EL (cell line): ENCODE measurements at places on chromosomes 3 and 15.

DNA sequence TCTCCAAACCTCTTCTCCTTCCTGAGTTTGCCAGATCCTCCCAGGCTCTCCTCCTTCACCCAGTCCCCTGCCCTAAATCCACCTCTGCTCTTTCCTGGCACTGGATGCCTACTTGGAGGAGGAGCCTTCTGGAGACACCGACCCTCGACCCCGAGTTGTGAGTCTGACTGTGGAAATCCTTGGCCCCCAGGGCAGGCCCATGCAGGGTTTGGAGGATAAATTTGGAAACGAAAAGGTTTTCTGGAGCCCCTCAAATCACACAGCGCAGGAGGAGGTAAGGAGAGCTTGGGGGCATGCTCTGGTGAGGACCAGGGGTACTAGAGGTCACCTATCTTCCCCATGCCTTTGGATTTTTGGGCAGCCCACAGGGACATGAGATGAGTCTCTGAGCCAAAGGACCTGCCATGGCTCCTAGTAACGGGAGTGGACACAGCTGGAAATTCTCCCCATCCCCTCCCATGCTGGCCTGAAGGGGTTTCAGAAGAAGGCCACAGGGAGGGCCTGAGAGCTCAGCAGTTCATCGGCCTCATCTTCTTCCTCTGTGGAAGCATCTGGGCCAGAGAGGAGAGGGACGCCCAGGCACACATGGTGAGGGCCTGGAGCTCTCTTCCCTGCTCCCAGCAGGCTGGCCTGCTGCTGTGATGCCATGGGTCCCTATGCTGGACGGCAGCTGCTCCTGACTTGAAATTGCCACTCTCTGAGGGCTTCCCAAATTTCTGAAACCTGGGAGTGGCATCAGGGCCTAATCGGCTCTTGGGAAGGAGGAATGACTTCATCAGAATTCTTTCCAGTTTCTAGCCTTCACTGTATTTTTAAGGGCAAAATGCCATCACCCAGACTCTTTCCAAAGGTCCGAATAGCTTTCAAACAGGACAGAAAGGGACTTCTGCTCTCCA lies 68.6 kb upstream of the ITGA11 start:
- DNase-seq, result no peak

- DNase-seq, result no peak
Observed at GRCh38 chr15:61158504-61159407, 70.3 kb downstream of the RORA start.

DNA sequence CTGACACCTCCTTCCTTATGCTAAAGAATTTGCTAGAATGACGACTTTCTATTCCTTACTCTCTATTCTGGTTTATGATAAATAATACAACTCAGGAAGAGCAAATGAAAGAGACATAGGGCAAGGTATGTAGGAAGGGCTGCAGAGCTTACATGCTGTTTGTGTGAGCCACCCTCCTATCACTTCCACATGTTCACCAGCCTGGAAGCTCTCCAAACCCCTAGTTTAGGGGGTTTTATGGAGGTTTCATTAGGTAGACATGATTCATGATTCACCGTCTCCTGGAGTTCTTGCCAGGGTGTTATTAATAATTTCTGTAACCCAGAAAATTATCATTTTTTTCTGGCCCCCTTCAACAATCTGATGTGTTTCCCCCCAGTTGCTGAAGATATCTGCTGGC lies 172.1 kb upstream of the COL8A1 start:
- DNase-seq, result peak; percentile 9

DNA sequence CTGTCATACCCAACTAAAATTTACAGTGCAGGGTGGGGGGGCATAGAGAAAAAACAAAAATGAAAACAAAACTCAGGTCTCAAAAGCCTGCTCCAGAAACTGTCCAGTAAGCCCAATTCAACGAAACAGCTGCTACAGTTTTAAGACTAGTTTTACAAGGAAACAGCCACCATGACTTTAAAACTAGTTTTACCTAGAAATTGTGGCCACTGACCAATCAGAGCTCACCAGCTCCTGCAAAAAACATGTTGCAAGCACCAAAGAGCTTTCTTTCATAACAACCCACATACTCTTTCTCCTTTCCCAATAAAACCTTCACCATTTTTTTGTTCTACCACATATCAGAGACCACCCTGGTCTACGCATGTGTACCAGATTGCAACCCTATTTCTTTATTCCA lies 7.3 kb upstream of the CFAP91 start:
- DNase-seq, result peak; percentile 25

GRCh38 chr3:190070622-190071347 lies 49.9 kb downstream of the P3H2 start:
- DNase-seq, result peak; percentile 39

- DNase-seq, result no peak
Observed at GRCh38 chr3:145959457-145960088, 201.4 kb downstream of the PLOD2 start.

- DNase-seq, result no peak
Observed at GRCh38 chr3:133722935-133723334, 23.3 kb upstream of the TF start.

DNA sequence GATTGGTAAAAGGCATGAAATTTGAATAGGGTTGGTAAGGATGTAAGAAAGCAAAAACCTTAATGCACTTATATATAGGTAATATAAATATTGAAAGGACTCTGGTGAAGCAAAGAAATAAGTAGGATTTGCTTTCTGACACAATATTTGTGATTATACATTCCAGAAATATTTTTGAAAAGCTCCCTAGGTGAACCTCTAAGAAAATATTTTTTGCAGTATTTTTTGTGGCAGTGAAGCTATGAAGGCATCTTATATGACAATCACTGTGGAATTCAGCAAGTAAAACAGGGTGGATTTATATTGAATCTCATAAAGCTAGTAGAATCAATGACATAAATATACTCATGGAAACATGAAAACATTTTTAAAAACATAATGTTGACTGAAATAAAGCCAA lies 119.6 kb upstream of the EPHA3 start:
- DNase-seq, result peak; percentile 31

DNA sequence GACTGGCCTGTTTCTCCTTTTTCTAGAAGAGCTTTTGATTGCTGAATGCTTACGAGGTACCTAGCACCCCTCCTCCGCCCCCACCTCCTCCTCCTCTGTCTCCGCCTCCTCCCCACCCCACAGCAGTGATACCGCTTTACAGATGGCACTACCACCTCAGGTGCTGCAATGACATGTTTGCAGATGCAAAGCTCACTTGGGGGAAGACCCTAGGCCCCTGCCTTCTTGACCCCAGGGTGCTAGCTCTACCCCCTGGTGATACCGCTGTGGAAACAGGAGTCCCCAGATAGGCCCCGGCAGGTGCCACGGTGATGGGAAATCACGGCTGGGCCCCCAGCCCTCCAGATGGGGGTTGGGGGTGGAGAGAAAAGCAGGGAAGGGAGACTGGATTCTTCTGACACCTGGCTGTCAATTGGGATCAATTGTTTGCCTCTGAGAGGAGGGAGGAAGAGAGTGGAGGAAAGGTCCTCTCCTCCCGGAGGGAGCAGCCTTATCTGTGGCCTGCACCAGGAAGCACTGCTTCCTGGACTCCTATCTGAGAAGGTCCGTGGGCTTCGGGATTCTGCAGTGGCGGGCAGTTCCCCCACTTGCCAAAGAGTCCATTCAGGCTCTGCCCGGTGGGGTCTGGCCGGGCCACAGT lies 37.6 kb downstream of the DNASE1L3 start:
- no peak for DNase-seq

GRCh38 chr15:68211656-68212320 lies 6.7 kb upstream of the CALML4 start:
- no peak for DNase-seq

DNA sequence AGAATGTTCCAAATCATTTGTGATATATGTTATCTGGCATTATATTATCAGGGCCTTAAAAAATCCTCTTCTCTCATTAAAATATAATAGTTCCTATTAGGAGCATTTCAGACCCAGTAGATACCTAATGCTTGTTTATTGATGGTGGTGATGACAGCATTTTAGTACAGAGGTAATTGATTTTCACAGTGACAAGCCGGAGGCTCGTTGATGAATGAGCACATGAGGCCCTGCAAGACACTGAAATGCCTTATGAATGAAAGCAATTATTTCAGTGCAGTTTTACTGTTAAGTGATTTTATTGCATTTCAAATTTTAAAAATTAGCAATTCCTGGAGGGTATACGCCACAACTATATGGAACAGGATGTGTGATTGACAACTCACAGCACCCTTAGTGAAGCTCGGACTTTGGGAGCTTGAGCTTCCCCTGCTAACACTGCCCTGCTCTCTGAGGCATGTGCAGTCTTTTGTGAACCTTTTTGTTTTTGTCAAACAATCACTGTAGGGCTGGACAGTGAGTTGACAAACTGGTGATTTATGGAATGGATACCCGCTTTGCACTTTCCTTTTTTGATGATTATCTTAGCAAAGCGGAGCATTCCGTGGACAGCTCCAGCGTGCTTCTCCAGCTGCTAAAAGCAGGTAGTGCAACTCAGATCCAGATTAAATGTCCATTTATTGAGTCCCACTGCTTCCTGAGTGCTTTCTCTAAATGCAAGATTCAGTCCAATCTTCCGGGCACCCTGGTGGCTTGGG lies 187.0 kb upstream of the ATP10A start:
- DNase-seq, result no peak

DNA sequence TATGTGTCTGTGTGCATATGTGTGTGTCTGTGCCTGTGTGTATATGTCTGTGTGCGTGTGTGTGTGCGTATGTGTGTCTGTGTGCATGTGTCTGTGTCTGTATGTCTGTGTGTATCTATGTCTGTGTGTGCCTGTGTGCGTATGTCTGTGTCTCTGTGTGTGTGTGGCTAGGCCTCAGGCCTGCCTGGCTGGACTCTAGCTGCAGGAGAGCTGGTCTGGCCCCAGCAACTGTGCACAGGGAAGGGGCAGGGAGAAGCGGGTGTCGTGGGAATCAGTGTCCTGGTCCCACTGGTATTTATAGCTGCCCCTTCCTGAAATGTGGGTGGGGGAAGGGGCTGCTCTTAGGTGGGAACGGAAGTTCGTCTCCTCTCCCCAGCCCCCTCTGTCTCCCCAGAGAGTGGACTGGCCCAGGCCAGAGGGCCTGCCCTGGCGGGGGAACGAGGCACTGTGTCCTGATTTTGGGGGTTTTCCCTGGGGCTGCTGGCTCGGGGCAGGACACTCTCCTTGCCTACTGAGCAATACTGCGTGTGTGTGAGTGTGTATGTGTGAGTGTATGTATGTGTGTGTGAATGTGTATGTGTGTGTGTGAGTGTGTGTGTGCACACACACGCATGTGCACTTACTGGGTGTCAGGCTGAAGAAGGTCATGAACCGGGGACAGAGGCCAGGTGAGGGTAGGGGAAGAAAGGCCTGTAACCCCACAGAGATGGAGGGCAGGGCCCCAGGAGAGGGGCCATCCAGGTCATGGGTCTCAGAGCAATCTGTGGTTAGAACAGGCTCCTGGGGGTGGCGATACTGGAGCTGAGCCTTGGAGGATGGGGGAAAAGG lies 6.6 kb downstream of the CSPG4 start:
- DNase-seq, result no peak

DNA sequence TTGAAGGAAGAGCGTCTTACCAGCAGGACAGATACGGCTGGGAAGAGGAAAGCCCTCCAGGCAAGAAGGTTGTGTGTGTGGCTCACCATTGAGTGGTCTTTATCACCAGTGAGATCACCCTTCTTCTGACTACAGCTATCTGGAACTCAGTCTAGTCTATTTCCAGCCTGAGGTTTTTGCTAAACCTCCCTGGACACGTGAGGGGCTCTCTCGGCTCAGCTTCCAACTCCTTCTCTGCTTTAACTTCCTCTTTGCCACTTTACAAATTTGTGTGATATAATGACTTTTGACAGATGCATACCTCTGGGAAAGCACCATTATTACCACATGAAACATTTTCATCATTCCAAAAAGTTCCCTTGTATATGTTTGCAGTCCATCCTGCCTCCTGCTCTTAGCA lies 15.3 kb upstream of the ROPN1 start:
- DNase-seq, result peak; percentile 89

GRCh38 chr3:133455960-133456359 lies 56.1 kb downstream of the BFSP2 start:
- no peak for DNase-seq

- no peak for DNase-seq
Observed at GRCh38 chr3:45985532-45986302, 9.9 kb downstream of the FYCO1 start.

GRCh38 chr3:9119331-9119730 lies 130.1 kb downstream of the SRGAP3 start:
- no peak for DNase-seq

DNA sequence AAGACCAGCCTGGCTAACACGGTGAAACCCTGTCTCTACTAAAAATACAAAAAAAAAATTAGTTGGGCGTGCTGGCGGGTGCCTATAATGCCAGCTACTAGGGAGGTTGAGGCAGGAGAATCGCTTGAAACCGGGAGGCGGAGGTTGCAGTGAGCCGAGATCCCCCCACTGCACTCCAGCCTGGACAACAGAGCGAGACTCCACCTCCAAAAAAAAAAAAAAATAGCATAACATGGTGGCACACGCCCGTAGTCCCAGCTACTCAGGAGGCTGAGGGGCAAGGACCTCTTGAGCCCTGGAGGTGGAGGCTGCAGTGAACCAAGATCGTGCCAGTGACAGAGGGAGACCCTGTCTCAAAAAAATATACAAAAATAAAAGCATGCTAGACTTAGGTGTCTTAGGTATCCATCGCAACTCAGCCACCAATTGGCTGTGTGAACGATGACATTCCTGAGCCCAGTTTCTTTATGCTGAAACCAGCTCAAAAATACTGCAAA lies 6.2 kb downstream of the PLCH1 start:
- no peak for DNase-seq

GRCh38 chr15:85026304-85027032 lies 44.8 kb downstream of the PDE8A start:
- DNase-seq, result no peak

- DNase-seq, result peak; percentile 67
Observed at GRCh38 chr3:46566040-46566641, at the start of gene LRRC2. Gene LRRC2, minus strand, starts transcription at chr3:46566302. Its CDS starts 14,711 bp downstream, at chr3:46551591.

DNA sequence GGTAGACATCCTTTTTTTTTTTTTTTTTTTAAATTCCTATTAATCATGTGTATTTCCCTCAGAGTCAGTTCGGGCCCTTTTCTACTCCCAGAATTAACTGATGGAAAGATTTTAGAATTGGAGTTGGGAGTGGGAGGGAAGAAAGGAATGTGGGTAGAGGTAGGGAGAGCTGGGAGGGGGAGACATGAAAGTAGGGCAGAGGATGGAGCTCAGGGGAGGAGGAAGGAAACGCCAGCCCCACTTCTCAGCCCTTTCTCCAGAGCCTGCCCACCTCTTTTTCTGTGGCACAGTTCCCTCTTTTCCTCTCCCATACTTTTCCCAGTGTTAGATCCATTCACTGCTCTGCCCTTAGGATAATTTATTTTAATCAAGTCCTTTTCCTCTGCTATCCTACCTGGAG lies 129.4 kb downstream of the VPS8 start:
- DNase-seq, result no peak

- peak; percentile 54 for DNase-seq
Observed at GRCh38 chr15:43775411-43775965, 1.3 kb downstream of the ELL3 start.
